HCT116 (cell line): ENCODE measurements at places on chromosomes 2 and 18.

DNA sequence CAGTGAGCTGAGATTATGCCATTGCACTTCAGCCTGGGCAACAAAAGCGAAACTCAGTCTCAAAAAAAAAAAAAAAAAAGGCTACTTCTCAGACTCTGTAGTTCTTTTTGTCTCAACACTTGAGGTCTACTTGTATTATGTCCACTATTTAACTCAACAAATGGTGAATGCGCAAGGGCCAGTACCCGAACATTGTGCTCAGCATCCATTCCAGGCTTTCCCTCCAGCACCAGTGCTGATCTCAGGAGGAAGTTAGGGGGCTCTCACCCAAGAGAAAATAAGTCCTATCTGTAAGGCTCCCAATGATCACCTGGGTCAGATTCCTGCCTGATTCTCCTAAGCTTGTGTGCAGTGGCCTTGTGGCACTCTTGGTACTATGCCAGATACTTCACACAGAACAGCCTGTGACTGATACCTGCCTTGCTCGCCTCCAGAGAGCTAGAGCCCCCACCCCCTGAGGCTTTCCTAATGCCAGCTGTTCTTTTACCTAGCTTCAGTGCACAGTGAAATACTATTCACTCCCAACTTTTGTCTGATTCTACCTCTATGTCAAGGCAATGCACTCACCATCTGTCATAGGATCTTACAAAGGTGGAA, 74.9 kb downstream of the INO80D start:
- no peaks in the 10 kb centered on the region for H3K4me1 ChIP-seq
- H3K27me3 ChIP-seq = no peaks in the 10 kb centered on the region
- H3K27ac ChIP-seq = no peak overlapping the region
- no peaks in the 10 kb centered on the region for H3K36me3 ChIP-seq
- no peak for DNase-seq

GRCh38 chr2:20589975-20590703, 60.8 kb downstream of the HS1BP3 start:
- H3K27me3 ChIP-seq = no peaks in the 10 kb centered on the region
- no peaks in the 10 kb centered on the region for H3K36me3 ChIP-seq
- no peak for DNase-seq
- no peak overlapping the region for H3K4me3 ChIP-seq

DNA sequence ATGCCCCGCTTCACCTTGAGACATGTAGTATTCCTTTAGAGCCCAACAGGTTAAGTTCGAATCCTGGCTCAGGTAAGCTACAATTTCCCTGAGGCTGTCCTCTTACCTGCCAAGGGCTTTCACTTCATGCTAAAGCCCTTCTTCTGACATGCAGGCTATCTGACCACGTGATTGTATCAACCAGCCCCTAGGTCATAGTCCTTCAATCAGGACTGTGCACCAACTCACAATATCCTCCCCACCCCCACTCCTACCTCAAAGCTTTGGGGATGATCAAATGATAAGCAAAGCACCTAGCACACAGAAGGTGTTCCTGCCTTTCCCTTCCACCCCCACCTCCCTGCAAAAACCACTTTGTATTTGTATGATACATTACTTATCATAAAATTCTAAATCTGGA, 78.9 kb downstream of the AAK1 start:
- no peak overlapping the region for H3K27ac ChIP-seq
- H3K27me3 ChIP-seq = no peaks in the 10 kb centered on the region
- no peak overlapping the region for H3K4me3 ChIP-seq

GRCh38 chr2:118589721-118590120, 257.7 kb downstream of the EN1 start:
- no peak for DNase-seq
- no peak overlapping the region for H3K4me3 ChIP-seq
- no peaks in the 10 kb centered on the region for H3K36me3 ChIP-seq
- no peaks in the 10 kb centered on the region for H3K4me1 ChIP-seq
- peaks cover 3% of the 10 kb centered on the region; the same call in 1 of the 2 replicates for H3K27me3 ChIP-seq

DNA sequence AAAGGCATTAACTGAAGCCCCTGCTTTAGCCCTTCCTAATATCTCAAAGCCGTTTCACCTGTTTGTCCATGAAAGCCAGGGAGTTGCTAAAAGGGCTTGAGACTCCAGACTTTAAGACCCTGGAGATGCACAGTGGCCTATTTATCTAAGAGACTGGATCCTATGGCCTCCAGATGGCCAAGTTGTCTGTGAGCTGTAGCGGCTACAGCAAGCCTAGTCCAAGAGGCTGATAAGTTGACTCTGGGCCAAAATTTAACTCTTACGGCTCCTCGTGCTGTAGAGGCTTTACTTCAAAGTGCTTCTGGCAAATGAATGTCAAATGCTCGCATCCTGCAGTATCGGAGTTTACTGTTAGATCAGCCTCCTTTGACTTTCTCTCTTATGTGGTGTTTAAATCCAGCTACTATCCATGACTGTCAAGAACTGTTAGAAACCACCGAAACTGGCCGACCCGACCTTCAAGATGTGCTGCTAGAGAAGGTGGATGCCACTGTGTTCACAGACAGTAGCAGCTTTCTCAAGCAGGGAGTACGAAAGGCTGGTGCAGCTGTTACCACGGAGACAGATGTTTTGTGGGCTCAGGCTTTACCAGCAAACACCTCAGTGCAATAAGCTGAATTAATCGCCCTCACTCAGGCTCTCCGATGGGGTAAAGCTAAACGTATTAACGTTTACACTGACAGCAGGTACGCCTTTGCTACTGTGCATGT, 336.7 kb upstream of the CNTNAP5 start:
- H3K27me3 ChIP-seq = no peaks in the 10 kb centered on the region
- no peaks in the 10 kb centered on the region for H3K36me3 ChIP-seq
- H3K27ac ChIP-seq = no peak overlapping the region
- no peak for DNase-seq
- H3K4me1 ChIP-seq = no peaks in the 10 kb centered on the region
